Right hindlimb (tissue), 1 donor: ENCODE measurements at places on chromosomes 13 and 19.

DNA sequence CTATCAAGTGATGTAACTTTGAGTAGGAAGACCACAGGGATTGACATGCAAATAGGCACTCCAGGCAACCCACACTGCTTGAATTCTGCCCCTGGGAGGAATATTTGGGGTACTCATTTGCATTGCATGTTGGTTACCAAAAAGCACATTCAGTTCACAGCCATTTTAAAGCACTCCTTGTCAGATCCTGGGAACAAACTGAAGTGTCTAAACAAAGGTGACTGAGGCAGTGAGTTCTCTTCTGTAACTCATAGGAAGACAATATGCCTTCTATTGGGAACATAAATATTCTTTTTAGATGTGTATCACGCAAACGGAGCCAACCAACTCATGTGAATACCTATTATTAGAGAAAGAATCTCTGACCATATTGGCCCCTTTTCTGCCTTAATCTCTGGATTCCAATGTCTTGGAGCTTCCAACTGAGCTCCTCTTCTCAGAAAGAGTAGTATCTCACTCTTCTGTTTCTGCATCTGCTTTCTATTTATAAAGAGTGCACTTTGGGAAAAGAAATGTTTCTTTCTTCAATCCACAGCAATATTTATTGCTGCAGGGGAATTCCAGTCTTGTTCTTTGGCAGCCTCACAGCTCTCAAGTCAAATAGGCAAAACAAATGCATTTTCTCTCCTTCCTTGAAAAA lies 125.7 kb upstream of the NBEA start:
- DNase-seq: peak; percentile 30

DNA sequence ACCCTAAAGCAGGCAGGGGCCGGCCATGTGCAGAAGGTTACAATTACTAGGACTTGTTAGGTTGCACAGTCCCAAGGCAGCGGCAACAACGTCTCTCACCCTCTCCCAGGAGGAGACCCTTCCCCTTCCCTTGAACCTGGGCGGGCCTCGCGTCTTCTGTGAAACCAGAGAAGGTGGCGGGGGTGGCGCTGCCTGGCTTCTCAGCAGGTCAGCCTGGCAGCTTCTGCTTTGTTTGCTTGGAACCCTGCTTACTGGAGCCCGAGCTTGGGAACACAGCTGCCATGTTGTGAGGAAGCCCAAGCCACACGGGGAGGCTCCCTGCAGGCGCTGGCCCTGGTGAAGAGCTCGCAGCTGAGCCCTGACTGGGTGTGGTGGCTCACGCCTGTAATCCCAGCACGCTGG lies 15.5 kb downstream of the MKNK2 start:
- DNase-seq: no peak

DNA sequence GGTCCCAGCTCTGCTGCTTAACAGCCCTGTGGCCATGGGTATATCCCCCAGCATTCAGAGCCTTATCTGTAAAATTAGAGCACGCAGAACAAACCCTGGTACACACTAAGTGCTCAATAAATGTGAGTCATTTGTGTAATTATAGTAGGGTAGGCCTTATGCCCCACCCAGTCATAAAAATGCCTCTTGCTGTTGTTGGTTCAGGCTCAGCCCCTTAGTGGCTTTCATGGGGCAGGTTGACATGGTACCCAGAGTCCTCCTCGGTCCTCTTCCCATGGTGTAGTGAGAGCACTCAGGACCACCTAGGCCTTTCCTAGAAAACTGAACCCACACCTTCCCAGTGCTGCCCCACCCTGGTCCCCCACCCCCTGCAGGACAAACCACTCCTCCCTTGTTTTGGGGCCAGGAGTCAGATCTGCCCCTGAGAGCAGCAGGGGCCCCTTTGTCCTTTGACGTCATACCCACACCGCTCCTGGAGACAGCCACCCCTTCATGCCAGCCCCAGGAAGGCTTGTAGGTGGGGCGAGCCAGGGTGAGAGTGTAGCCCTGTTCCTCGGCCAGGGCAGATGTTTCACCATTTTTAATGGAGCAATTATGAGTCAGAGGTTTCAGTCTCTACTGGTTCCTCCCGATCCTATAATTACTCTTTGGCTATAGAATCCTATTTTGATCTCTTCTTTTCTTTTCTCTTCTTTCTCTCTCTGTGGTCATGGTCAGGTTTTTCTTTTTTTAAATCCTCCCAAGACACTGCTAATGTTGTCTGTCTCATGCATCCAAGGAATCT lies 36.8 kb downstream of the ACTN4 start:
- DNase-seq: peak; percentile 62

- DNase-seq: no peak
Measured at GRCh38 chr13:110301606-110302553, 5.1 kb downstream of the COL4A1 start.

GRCh38 chr13:44234566-44234965 lies 139.1 kb upstream of the SERP2 start:
- DNase-seq: no peak

DNA sequence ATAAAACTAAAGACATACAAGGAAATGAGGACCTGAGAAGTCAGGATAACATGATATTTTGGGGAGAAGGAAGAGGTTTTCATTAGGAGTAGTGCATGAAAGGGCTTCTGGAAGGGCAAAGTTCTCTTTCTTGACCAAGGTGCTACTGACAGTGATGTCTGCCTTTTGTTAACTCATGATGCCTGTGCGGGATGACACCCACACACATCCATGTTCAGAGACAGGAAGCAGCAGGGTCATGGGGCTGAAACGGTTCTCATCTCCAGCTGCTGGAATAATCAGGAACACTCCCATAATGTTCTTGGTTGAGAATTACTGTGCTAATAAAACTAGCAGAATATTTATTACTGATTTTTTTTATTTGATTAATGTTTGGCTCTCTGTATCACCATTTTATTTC lies 29.1 kb downstream of the KCNC3 start:
- no peak for DNase-seq

DNA sequence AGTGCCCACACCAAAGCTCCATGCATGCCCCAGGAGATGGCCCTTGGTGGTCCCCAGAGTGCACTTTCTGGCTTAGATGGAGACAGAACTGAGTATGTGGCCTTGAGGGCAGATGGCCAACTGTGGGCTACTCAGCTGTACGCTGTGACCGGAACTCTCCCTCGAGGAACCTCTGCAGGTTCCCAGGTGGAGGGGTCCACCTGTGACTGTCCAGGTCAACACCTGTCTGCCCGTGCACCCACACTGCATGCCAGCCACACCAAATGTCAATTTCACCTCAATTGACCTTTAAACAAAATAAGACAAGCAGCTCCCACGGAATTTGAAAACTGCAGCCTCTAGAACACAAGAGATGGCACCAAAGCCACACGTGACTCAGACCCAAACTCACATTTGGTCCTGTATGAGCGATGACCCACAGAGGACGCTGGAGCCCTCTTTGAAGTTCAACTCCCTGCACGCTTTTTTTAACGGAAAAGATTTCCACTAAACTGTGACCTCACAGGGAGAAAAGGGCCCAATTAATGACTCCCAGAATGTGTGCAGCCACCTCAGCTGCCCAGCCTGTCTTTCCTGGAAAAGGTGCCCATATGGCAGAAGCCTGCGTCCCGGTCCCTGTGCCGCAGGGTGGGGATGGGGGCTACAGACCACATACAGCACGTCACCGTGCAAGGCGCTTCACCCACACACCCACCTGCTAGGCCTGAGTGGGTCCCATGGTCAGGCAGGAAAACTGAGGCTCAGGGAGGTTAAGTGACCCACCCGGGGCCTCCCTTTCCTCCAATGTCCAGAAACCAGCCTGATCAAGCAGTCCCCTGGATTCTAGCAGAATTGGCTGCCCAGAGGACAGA lies 47.7 kb downstream of the KLF2 start:
- no peak for DNase-seq

- DNase-seq: no peak
Measured at GRCh38 chr19:31418055-31418454, 68.8 kb upstream of the TSHZ3 start.
